NCI-H1694 treated with DMSO at 0.1 percent for 48 hours (cell line): ENCODE measurements at places on chromosomes 5 and 9.

DNA sequence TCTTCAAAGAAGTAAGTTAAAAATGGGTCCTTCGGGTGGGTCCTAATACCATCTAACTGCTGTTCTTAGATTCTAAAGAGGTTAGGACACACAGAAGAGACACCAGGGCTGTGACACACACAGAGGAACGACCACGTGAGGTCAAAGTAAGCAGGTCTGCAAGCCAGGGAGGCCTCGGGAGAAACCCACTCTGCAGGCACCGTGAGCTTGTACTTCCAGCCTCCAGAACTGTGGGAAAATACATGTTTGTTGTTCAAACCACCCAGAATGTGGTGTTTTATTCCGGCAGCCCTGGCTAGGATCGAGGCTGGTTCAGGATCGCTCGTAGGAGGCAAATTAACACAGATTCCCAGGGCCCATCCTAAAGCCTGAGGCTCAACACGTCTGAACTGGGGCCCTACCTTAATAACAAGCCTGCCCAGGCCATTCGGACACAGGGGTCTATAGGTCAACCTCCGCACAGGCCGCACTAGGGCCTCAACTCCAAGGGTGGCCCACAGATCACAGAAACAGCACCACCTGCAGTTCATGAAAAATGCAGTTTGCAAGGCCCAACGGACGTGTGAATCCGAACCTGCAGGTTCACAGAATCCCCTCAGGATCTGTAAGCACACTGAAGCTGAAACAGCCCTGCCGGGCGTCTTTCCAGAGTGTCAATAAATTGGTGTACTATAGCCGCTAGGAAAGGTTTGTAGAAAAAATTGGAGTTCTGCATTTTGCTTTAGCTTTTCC lies 7.1 kb downstream of the MED10 start:
- DNase-seq: no peak

GRCh38 chr9:72912476-72913381 lies 40.1 kb downstream of the ALDH1A1 start:
- DNase-seq: no peak

GRCh38 chr5:167228134-167228533 lies 1063.3 kb upstream of the WWC1 start:
- DNase-seq: no peak

- no peak for DNase-seq
These were observed 68.4 kb downstream of the ANKRD33B start for GRCh38 chr5:10632110-10632761.

- DNase-seq: no peak
These were observed 47.5 kb upstream of the TLE4 start for GRCh38 chr9:79524266-79524665.

DNA sequence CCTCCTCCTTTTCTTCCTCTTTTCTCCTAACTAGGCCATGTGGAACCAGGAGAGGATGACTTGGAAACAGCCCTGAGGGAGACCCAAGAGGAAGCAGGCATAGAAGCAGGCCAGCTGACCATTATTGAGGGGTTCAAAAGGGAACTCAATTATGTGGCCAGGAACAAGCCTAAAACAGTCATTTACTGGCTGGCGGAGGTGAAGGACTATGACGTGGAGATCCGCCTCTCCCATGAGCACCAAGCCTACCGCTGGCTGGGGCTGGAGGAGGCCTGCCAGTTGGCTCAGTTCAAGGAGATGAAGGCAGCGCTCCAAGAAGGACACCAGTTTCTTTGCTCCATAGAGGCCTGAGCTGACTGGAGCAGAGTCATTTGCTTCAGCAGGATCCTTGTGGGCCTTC lies 13.7 kb downstream of the NUDT2 start:
- no peak for DNase-seq

DNA sequence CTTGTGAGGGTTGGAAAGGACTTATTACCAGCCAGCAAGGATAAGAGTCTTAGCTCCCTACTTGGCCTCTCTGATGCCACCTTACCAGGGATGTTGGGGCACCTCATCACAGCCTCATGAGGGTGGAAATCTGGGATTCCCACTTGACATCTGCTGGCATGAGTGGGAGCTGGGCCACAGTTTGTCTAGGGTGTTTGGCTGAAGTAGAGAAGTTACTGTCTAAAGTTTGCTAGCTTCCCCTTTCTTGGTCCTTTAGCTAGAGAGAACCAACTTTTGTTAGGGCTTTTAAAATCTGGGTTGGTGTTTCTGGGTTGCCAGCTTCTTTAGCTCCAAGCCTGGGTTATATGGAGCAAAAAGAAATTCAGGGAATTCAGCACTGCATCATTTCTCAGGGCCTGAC lies 57.5 kb upstream of the GNA14 start:
- DNase-seq: no peak

DNA sequence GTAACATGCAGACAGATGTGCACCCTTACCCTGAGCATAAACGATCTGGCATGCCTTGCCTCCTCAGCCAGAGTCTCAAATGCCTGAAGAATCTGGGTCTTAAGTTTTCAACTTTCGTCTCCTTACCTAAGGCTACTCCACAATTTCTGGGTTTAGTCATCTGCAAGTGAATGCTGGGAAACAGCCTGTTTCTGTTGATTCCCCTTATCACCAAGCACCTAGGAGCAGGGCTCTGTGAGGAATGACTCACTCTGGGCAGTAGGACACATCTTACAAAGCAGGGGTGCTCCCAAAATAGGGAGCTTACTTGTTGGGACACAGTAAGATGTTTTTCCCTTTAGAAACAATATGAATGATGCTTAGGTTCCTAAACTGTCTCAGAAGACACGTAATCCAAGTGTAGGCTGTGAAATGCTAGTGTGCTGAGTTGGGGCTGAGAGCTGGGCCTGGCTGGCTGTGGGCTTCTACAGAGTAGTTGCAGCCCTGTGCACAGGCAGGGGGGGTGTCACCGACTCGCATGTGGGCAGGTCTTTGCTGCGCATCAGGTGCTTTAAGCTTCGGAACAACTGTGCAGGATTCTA lies 58.0 kb downstream of the DAP start:
- DNase-seq: no peak

- no peak for DNase-seq
These were observed 241.2 kb downstream of the FAM114A2 start for GRCh38 chr5:153797484-153797883.

DNA sequence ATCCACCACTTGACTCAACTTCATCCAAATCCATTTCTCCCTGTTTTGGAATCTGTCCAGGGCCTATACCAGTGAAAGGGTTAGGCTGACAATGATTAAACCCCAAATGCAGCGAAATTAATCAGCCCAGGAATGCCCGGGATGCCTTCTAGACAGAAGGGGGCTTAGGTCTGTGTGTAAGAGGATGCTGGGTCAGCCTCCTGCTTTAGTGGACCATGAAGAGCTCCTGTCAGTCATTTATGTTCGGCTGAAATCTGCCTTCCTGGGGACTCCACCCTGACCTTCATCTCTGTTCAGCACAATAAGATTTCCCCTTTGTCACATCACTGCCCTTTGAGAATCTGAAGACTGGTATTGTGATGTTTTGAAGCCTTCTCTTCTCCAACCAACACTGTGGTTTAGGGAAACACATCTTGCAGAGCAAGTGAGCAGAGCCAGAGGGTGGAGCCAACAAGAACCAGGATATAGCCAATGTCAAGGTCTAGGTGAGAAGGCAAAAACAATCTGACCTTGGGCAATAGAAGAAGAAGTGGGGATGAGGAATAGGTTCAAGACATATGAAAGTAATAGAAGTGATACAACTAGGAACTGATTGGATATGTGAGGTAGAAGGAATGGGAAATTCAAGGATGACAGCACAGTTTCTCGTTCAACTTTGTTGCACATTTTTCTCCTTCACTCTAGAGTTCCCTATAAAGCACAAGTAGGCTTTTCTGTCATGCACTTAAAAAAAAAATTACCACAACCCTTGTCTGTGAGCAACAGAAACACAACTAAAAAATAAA lies 234.4 kb downstream of the ARHGAP26 start:
- DNase-seq: no peak

DNA sequence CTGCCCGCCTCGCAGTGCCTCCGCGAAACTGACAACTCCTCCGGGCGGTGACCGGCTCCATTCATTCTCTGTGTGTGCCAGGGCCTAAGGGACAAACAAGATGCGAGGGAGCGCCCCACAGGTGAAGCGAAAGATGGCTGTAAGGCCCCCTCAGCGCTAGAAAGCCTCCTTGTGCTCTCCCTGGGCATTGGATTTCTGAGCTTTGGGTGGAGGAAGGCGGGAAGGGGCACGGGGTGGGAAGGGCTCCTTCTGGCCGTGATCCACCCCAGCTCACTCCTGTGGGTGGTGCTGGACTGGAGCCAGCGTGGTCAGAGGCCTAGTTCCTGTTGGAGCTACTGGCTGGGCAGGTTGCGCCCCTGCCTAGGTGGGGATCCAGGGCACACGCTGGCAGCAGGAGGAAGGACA lies 943 bp downstream of the GALNT12 start:
- DNase-seq: no peak

- no peak for DNase-seq
These were observed 40.2 kb upstream of the TRIM32 start for GRCh38 chr9:116646661-116647514.

GRCh38 chr5:135047347-135047695 lies 13.3 kb upstream of the PITX1 start:
- DNase-seq: no peak

- no peak for DNase-seq
These were observed 4.2 kb downstream of the LECT2 start for GRCh38 chr5:135950611-135951010.

DNA sequence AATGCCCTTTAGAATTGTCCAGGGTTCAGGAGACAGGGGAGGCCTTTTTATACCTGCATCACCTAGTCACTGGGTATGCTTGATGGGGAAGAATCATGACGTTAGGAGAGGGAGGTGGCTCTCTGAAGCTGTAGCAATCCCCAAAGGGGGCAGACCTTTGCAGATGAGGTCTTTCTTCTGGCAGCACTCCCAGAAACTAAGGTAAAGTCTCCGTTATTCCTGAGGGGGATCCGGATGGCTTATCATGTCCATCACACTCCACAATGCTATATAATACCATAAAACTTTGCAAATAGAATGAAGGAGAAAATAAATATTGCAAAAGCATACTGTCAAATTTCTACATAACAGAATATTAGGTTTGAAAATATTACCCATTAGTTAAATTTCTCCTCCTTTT lies 21.5 kb upstream of the CAST start:
- DNase-seq: no peak

GRCh38 chr9:99515895-99516656 lies 294.0 kb downstream of the SEC61B start:
- DNase-seq: no peak

GRCh38 chr9:109476642-109477257 lies 21.4 kb downstream of the PTPN3 start:
- no peak for DNase-seq
